ENCODE measurements at places on chromosomes 5 and 9.
A peak's percentile ranks its signal among the peaks of the same experiment; 100 is the strongest.

- DNase-seq, result no peak
- peaks cover 2% of the 10 kb centered on the region for H3K36me3 ChIP-seq
- no peak overlapping the region for H3K4me3 ChIP-seq
- H3K27me3 ChIP-seq, result no peaks in the 10 kb centered on the region
- no peaks in the 10 kb centered on the region for H3K4me1 ChIP-seq
Measured at GRCh38 chr5:74822288-74822687, 43.9 kb downstream of the FAM169A start.

DNA sequence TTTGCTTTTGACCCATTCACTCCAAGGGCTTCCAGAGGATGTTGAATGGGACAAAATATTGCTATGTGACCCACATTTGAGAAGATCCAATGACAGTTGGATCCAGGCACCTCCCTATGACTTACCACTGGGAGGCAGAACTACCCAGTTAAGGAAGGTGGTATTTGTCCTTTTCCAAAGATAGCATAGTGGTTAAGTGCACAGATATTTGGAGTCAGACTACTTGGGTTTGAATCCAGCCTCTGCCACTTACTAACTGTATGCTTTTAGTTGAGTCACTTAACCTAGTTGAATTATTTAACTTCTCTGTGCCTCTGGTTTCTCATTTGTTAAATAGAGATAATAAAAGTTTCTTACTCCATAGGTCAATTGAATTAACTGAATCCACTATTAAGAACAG, 74.5 kb upstream of the PALM2AKAP2 start:
- no peak overlapping the region for H3K4me3 ChIP-seq
- H3K4me1 ChIP-seq, result no peaks in the 10 kb centered on the region
- no peaks in the 10 kb centered on the region for H3K27me3 ChIP-seq
- DNase-seq, result no peak

GRCh38 chr5:142287973-142288313, 36.9 kb downstream of the SPRY4 start:
- H3K27ac ChIP-seq, result no peak overlapping the region
- no peak for DNase-seq
- no peaks in the 10 kb centered on the region for H3K36me3 ChIP-seq
- H3K27me3 ChIP-seq, result no peaks in the 10 kb centered on the region
- no peak overlapping the region for H3K4me3 ChIP-seq

GRCh38 chr5:158117467-158118160, 258.7 kb upstream of the CLINT1 start:
- no peaks in the 10 kb centered on the region for H3K36me3 ChIP-seq
- peaks cover 18% of the 10 kb centered on the region for H3K27me3 ChIP-seq
- no peak overlapping the region for H3K27ac ChIP-seq
- no peaks in the 10 kb centered on the region for H3K4me1 ChIP-seq
- no peak overlapping the region for H3K4me3 ChIP-seq

DNA sequence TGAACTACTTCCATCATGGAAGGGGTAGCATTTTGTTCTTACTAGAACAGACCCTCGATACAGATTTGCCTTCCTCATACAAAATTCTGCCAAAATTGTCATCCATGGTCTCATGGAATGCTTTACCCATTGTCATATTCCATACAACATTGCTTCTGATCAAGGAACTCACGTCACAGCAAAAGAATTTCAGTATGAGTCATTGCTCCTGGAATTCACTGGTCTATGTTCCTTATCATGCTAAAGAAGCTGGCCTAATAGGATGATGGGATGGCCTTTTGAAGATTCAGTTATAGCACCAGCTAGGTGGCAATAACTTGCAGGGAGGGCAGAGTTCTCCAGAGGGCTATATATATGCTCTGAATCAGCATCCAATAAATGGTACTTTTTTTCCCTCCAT, 18.2 kb upstream of the FNIP1 start:
- DNase-seq, result no peak
- H3K4me3 ChIP-seq, result no peak overlapping the region
- peaks cover 7% of the 10 kb centered on the region for H3K4me1 ChIP-seq
- H3K36me3 ChIP-seq, result no peaks in the 10 kb centered on the region
- H3K27ac ChIP-seq, result no peak overlapping the region

DNA sequence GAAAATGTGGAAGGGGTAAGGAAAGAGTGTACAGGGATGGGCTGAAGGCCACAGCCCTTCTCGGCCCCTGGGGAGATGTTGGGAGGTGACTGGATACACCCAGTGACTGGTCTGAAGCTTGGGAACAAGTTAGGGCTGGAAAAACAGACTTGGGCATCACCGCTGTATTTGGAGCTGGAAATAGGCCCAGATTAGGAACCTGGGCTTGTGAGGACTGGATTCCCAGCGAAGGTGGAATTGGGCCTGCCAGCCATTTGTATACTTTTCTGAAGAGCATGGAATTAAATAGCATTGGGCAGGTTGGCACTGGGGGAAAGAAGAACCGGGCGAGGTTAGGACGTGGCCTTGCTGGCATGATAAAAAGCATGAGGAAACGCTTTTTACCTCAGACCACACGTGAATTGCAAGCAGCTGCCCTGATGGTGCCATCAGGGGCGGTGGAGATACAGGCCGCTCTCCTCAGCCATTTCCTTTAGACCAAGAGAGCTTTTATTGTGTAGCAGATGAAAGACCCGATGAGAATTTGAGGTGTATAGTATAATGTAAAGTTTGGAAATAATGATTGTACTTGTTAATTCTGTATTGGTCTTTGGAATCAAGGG, 37.8 kb downstream of the OTULIN start:
- DNase-seq, result no peak
- H3K27ac ChIP-seq, result peak overlapping the region; percentile 68
- peaks cover 72% of the 10 kb centered on the region for H3K4me1 ChIP-seq

DNA sequence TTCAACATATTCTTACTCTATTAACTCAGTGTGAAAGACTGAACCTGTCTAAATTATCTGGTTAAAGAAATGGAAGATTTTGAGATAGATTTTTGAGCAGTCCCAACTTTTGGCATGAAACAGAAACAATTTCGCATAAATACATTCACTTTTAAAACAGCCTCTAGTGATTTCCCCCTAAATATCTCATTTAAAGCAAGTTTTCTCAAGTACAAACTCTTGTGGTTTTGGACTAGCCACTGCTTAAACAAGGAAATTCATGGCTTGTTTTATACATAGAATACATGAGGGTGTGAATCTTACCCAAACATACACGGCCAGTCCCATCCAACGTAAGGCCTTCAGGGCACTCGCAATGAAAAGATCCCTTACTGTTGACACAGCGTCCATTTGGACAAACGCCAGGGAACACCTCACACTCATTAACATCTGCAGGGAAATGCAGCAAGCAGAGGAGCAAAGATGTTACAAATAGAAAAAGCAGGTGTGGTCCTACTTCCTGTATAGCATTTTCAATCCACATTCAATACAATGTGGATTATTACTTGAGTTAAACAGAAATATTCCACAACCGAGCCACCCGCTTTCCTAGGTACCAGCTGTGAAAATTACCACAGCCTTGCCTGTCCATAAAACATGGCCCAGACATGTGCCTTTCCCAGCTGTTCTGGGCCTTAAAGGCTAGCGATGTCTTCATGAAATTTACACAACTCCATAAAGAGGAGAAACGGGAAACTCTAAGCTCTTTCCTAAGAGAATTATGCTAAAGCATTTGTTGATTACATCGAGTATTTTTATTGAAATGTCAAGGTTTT, 188.8 kb downstream of the FBN2 start:
- H3K36me3 ChIP-seq, result no peaks in the 10 kb centered on the region
- no peaks in the 10 kb centered on the region for H3K27me3 ChIP-seq
- no peak for DNase-seq
- H3K4me1 ChIP-seq, result no peaks in the 10 kb centered on the region

GRCh38 chr9:16543225-16543624, 327.2 kb downstream of the BNC2 start:
- H3K27me3 ChIP-seq, result no peaks in the 10 kb centered on the region
- H3K36me3 ChIP-seq, result no peaks in the 10 kb centered on the region
- no peak for DNase-seq
- no peak overlapping the region for H3K4me3 ChIP-seq
- no peaks in the 10 kb centered on the region for H3K4me1 ChIP-seq

DNA sequence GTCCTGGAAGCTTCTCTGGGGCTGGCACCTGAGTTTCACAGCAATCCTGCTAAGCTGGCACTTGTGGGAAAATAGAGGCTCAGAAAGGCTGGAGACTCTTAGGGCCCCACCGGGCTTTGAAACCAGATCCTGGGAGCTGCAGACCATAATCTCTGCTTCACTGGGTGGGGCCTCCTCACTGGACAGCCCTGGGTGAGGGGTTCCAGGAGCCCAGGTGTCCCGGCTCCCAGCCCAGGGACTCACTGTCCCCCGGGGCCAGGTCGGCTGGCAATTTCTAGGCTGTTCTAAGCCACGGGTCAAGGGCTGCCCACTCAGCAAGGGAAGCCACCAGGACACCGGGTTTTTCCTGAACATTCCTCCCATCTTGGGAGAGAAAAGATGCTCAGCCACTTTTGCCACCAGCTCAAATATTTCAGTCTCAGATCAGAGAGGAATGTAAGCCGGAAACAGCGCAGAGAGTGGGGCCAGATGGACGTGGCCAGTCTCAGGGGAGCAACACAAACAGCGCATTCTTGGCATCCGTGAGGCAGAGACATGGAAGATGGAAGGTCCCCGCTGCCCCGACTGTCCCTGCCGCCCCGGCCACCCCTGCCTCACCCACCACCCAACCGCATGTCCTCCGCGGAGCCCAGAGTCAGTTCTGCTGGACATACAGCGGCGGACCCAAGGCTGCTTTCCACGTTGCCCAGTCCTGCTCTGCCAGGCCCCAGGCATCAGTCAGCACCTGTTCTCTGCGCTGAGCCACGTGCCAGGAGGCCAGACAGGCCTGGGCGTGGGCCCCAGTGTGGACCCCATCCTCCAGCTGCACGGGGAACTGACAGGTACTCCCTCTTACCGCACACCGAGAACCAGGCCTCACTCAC, 72.6 kb downstream of the VAV2 start:
- no peaks in the 10 kb centered on the region for H3K4me1 ChIP-seq
- no peak overlapping the region for H3K27ac ChIP-seq
- no peak for DNase-seq
- H3K36me3 ChIP-seq, result no peaks in the 10 kb centered on the region
- H3K4me3 ChIP-seq, result no peak overlapping the region

DNA sequence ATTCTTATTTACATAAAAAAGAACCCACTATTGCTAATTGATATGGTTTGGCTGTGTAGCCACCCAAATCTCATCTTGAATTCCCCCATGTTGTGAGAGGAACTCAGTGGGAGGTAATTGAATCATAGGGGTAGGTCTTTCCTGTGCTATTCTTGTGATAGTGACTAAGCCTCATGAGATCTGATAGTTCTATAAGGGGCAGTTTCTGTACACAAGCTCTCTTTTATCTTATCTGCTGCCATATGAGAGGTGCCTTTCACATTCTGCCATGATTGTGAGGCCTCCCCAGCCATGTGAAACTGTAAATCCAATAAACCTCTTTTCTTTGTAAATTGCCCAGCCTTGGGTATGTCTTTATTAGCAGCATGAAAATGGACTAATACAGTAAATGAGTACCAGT, 58.2 kb upstream of the PRR16 start:
- no peak overlapping the region for H3K4me3 ChIP-seq
- H3K27me3 ChIP-seq, result no peaks in the 10 kb centered on the region
- no peak for DNase-seq
- no peaks in the 10 kb centered on the region for H3K4me1 ChIP-seq
- H3K27ac ChIP-seq, result no peak overlapping the region

- peaks cover 12% of the 10 kb centered on the region for H3K27me3 ChIP-seq
- no peaks in the 10 kb centered on the region for H3K4me1 ChIP-seq
- no peaks in the 10 kb centered on the region for H3K36me3 ChIP-seq
- H3K4me3 ChIP-seq, result no peak overlapping the region
- peak; percentile 14 for DNase-seq
Measured at GRCh38 chr5:174312641-174313040, 267.1 kb downstream of the NSG2 start.

GRCh38 chr9:33809506-33809905, 7.5 kb upstream of the UBE2R2 start:
- H3K4me1 ChIP-seq, result peaks cover 25% of the 10 kb centered on the region
- H3K4me3 ChIP-seq, result no peak overlapping the region
- H3K36me3 ChIP-seq, result no peaks in the 10 kb centered on the region
- no peak overlapping the region for H3K27ac ChIP-seq

- peak; percentile 70 for DNase-seq
- peaks cover 48% of the 10 kb centered on the region for H3K4me1 ChIP-seq
- peaks cover 36% of the 10 kb centered on the region for H3K27me3 ChIP-seq
- peaks cover 42% of the 10 kb centered on the region for H3K36me3 ChIP-seq
- peak overlapping the region; percentile 6 for H3K4me3 ChIP-seq
- H3K27ac ChIP-seq, result peak overlapping the region; percentile 67
Measured at GRCh38 chr9:22079873-22080341, 70.8 kb upstream of the CDKN2B start.

- no peak overlapping the region for H3K27ac ChIP-seq
- DNase-seq, result no peak
- H3K4me1 ChIP-seq, result no peaks in the 10 kb centered on the region
- H3K27me3 ChIP-seq, result no peaks in the 10 kb centered on the region
- no peaks in the 10 kb centered on the region for H3K36me3 ChIP-seq
- H3K4me3 ChIP-seq, result no peak overlapping the region
Measured at GRCh38 chr9:105320568-105320967, 76.1 kb downstream of the SLC44A1 start.

- no peaks in the 10 kb centered on the region for H3K27me3 ChIP-seq
- H3K27ac ChIP-seq, result no peak overlapping the region
- no peak overlapping the region for H3K4me3 ChIP-seq
- no peaks in the 10 kb centered on the region for H3K36me3 ChIP-seq
- no peak for DNase-seq
Measured at GRCh38 chr9:84659773-84660172, 9.8 kb upstream of the NTRK2 start.

DNA sequence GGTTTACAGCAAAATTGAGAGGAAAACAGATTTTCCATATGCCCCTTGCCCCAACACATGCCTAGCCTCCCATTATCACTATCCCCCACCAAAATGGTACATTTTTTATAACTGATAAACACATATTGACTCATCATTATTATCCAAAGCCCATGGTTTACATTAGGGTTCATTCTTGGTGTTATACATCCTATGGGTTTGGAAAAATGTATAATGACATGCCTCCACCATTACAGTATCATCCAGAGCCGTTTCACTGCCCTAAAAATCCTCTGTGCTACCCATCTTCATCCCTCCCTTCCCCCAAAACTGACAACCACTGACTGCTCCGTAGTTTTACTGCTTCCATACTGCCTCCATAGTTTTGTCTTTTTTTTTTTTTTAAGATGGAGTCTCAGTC, 111.1 kb downstream of the ACTL7B start:
- H3K4me3 ChIP-seq, result no peak overlapping the region
- no peaks in the 10 kb centered on the region for H3K4me1 ChIP-seq
- no peaks in the 10 kb centered on the region for H3K36me3 ChIP-seq
- H3K27ac ChIP-seq, result no peak overlapping the region

- no peak overlapping the region for H3K4me3 ChIP-seq
- peak overlapping the region; percentile 21 for H3K27ac ChIP-seq
- H3K36me3 ChIP-seq, result peaks cover 66% of the 10 kb centered on the region
- DNase-seq, result no peak
Measured at GRCh38 chr9:126392662-126393371, 66.2 kb downstream of the MVB12B start.

DNA sequence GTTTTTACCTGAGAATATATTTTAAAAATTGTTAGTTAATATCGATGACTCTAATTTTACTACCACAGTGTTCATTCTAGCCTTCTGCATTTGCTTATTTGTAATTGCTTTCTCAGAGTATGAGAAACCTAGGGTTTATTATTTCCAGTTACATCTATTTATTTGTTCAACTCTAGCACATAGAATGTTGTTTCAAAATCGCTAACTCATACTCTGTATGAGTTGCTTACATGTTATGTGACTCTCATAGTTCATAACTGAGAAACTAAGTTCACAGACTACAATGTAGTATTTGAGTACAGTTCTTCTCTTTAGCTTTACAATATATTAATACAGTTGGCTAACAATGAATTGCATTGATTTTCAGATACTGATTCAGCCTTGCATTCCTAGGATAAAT, 103.2 kb downstream of the MACROH2A1 start:
- DNase-seq, result no peak
- no peaks in the 10 kb centered on the region for H3K36me3 ChIP-seq
- no peak overlapping the region for H3K27ac ChIP-seq

All from activated CD8-positive, alpha-beta memory T cell treated with anti-CD3 and anti-CD28 coated beads, Interleukin-2, amount 10 ng/mL, durations not matched to agents 7 days and 5 days (primary cell).